KG1 (cell line): ENCODE measurements at places on chromosomes 5 and 9.
A peak's percentile ranks its signal among the peaks of the same experiment; 100 is the strongest.

GRCh38 chr5:68431186-68431585 lies 215.6 kb downstream of the PIK3R1 start:
- no peak for DNase-seq

DNA sequence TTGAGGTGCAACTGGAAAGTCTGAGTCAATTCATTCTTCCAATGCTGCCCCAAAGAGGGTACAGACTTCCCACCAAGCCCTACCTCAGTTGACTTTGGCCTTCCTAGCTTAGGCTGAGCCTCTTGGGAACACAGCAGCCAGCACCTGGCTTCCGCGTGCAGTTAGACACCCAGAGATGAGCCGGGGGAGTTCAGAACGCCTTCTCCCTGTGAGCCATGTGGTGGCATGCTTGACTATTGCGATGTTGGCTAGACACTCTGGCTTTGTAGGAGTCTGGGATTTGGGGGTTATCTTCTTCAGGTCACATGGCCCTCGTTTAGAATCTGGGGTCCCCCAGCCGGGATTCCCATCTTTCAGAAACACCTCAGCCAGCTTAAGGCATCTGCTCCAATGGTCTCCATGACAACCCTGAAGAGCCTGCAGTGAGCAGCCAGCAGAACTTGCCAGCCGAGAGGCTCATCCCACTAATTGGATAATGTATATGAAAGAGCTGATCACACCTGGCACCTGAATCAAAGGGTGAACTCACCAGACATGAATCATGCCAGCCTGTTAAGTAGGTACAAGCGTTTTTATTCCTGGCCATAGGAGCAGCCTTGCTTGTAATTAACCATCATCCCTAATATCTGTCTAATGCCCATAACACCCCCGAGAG lies 167.5 kb downstream of the SYK start:
- DNase-seq, result no peak

- DNase-seq, result no peak
Observed at GRCh38 chr5:20114526-20114925, 126.5 kb upstream of the CDH18 start.

GRCh38 chr5:159003045-159004030 lies 96.4 kb downstream of the EBF1 start:
- DNase-seq, result no peak

DNA sequence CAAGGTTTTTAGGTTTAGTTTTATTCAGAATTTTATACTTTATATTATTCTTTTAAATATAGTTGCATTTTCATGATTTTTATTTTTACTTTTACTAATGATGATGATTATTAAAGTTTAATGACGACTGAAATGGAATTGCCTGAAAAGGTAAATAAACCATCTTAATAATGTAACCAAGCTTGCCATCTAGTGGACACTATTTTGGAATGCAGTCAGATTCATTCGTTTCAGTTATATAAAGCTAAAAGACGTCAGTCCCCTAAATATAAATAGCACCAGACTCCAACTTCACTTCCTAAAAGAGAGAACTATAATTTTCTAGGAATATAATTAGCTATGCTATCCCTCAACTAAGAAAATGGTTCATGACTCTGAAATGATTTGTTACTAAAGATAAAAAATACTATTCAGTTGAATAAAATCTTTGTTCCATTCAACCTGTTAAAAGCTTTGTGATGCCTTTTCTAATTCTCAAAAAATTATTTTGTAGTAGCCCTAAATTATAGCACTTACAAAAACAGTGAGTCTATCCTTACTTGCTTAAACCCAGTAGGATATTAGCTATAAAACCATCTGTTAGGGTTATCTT lies 19.9 kb downstream of the ABITRAM start:
- no peak for DNase-seq

DNA sequence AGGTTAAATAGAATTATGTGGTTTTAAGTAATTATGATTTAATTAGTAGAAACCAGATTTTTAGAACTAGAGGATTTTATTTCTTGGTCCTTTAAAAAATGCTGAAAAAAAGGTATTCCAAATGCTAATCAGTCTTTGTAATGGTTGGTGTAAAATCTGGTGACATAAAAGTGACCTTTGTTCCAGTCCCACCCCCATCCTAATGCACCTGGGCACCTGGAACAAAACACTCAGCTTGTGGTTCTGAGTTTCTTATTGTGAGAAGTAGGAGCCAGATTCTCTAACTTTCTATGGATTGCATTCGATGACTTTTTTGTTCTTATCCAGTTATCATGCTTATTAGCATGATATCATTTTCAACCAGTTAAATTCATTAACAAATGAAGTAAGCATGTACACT lies 115.1 kb upstream of the CTNND2 start:
- DNase-seq, result no peak

DNA sequence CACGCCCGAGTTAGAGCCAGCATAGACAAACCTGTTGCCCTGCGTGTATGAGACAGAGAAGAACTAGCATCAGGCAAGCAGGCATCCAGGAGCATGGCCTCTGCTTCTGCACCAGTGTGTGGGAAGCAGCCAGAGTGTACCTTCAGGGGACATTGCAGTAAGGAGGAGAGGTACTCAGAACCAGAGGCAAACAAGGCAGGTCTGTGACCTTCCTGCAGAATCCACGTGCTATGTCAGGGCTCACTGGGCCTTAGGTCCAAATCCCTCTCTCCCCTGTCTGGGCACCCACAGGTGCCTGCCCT lies 63.0 kb downstream of the SECISBP2 start:
- no peak for DNase-seq

DNA sequence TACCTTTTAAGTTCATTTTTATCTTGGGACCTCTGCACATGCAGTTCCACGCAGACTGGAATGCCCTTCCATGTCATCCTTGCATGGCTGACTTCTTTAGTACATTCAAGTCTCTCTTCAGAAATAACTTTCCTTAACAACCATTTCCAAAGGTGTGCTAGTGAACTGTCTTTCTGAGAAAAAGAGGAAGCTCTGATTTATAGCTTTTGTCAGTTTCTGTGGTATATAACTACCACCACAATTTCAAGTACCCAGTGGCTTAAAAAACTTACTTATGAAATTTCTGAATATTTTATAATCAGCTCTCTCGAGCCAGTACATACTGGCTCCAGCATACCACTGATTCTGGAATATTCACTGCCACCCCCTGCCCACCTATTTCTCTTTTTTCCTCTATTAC lies 1613.8 kb downstream of the MAT2B start:
- peak; percentile 21 for DNase-seq

DNA sequence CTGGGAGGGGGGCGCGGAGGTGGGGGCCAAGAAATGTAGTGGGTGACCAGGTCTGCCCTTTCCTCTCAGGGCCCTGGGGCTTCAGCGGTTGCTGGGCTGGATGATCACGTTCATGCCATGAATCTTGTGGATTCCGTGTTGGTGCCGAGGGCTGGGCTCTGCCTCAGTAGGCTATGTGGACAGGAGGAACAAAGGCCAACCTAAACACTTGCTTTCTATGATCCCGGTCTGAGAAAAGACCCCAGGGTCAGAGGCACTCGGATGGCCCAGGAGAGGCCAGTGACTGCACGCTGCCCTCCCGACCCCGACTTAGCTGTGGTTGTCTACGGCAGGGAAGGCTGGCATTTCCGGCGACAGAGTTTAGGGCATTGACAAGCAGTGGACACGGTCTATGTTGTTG lies 26.6 kb downstream of the PHF2 start:
- no peak for DNase-seq

DNA sequence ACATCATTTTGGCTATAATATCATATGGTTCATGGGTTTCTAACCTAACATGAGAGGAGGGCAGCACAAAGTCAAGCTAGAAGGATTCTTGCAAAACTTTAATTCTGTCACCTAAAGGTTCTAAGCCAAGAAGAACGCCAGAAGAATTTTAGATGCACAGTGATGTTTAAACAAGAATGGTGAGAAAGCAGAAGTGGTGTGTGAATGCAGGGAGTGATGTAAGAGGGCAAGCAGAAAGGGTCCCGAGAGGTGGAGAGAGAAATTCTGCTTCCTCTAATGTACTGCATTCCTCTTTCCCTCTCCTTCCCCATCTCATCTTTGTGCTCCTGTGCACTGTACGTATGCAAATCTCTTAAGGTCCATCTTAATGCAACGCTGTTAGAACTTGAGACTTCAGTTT lies 2.1 kb upstream of the TRMO start:
- peak; percentile 49 for DNase-seq

- no peak for DNase-seq
Observed at GRCh38 chr5:95727764-95728191, 3.4 kb upstream of the RHOBTB3 start.

DNA sequence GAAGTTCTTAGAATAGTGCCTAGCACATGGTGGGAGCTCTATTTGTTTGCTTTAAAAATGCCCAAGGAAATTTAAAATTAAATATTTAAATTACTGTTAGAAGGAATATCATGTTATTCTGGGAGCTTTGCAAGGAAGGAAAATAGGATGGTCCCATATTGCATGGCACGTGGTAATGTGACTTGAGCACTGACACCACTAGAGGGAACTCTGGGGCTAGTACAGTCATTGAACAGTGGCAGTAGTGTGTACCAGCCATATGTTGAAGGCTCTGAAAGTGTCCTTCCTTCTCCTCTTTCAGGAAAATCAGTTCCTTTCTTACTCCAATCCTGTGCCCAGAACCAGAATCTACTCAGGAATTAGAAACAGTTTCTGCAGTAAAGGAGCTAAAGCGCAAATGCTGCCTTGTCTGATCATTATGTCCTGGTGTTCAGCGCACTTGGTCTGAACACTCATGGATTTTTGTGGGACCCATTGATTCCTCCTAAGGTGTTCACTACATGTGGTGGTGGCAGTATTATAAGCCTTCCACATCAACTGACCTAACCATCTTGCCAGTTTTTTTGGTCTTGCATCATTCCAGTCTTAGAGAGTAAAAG lies 54.1 kb downstream of the GDA start:
- no peak for DNase-seq

DNA sequence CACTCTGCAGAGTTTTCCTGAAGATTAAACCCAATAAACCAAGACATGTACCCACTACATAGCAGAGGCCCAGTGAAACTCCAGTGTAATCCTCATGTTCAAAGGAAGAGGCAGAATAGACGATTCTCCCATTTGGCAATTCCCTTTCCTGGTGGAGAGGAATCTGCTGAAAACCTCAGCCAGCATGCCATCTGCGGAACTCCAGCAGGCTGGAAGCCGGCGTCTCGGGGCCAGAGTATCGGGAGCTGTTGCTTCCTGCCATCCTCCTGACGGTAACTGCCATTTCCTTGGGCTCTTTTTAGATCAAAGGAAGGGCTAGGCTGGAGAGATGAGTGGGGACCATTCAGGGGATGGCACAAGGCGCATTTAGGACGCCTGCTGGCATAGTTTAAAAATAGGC lies 20.5 kb downstream of the NEURL1B start:
- DNase-seq, result no peak

- DNase-seq, result peak; percentile 1
Observed at GRCh38 chr5:136424835-136425584, 59.7 kb upstream of the TRPC7 start.

GRCh38 chr5:165673499-165673898 lies 2168.1 kb downstream of the MAT2B start:
- no peak for DNase-seq

DNA sequence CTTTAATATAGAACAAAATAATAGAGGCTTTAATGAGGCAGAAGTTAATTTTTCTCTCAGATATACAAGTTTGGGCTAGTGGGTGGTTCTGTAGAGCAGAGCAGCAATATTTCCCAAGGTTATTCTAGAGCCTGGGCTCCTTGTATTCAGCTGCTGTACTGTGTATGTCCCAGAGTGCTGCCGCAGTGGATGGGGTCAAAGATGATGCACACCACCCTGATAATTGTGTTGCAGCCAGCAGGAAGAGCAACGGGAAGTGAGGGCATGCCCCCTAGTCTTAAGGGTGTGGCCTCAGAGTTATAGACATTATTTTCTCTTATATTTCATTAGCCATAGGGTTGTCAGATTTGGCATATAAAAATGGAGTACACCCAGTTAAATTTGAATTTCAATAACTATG lies 23.9 kb upstream of the KIF4B start:
- no peak for DNase-seq

- DNase-seq, result no peak
Observed at GRCh38 chr5:137954131-137954879, 65.0 kb downstream of the PKD2L2 start.
